ENCODE measurements at places on chromosomes 7 and 10.

GRCh38 chr10:26249681-26250080, 33.1 kb downstream of the GAD2 start:
- DNase-seq, result no peak

GRCh38 chr10:27713941-27714340, 31.7 kb downstream of the MKX start:
- DNase-seq, result no peak

DNA sequence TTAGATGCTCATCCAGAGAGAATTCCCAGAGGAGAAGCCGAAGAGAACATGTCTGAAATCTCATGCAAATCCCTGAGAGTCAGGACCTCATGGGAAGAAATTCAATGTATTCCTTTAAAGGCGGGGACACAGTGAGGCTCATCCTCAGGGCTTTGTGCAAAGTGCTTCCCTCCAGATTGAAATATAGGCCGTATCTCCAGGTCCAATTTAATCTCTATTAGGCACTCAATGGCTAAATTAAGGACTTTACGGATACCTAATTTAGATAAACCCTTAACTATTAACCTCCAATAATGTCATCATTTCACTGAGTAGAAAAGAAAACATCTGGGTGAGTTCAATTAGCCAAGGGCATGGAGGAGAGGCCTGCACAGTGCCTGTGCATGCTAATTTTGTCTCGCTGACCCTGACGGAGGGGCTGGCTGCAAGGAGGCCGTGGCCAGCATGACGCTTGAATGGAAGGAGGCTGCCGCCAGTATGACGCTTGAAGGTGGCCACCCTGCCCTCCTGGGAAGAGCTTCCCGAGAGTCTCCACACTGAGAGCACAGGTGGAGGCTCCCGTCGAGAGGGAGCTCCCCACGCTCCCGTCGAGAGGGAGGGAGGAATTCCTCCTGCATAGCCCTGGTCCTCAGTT, 287.6 kb downstream of the ADARB2 start:
- no peak for DNase-seq

GRCh38 chr10:36393801-36394200, 731.6 kb upstream of the ANKRD30A start:
- no peak for DNase-seq

GRCh38 chr7:78151229-78151628, 352.7 kb downstream of the PHTF2 start:
- DNase-seq, result no peak

DNA sequence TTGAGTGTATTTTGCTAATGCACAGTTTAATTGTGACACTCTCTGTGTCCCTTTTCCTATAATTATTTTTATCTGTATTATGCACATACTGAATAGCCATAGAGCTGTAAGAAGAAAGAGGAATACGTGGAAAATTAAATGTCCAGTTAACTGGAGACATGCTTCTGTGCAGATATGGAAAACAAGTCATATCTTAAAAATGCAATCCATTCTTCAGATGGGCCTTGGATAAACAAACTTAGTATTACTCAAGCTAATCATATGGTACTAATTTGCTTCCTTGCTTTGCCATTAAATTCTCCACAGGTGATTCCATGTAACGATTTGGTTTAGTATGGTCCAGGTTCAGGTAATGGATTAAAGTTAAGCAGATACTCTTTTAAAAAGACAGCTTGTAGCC, 201.2 kb upstream of the CELF2 start:
- DNase-seq, result no peak

- DNase-seq, result no peak
These were observed 33.7 kb upstream of the DGKI start for GRCh38 chr7:137880432-137880831.

DNA sequence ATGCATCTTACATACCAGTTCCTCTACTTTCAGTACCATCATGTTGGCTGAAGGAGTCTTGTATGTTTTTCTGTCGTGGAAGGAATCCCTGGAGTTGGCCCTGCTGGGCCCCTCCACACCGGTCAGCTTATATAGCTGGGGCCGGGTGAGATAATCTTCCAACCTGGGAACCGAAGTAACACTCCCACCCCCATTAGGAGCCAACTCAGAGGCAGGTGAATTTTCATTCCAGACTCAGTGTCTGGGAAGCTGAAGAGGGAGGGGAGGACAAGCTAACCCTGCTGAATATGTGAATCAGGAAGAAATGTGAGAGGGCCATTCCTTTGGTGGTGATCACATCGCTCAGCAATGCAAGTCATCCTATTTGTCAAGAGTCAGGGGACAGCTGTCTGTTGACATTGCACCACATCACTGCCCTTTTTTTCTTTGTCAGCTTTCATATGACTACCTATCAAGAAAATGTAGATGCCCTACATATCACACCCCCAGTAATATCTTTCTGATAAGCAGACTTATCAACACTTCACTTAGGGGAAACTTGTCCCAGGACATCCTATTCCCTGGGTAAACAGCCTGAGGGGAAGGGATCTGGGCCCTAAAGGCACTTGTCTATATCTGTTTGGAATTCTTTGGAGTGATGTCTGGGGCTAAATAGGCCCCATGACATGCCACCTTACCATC, at the start of gene ANKRD1:
Gene ANKRD1, minus strand, starts transcription at position 102 of the 681 bp plus-strand sequence. Its CDS starts 60 bp downstream, at position 42.
- DNase-seq, result no peak

Measured in NCI-H1436 treated with DMSO at 0.1 percent for 48 hours (cell line).